ENCODE measurements at places on chromosomes 7 and 10.

DNA sequence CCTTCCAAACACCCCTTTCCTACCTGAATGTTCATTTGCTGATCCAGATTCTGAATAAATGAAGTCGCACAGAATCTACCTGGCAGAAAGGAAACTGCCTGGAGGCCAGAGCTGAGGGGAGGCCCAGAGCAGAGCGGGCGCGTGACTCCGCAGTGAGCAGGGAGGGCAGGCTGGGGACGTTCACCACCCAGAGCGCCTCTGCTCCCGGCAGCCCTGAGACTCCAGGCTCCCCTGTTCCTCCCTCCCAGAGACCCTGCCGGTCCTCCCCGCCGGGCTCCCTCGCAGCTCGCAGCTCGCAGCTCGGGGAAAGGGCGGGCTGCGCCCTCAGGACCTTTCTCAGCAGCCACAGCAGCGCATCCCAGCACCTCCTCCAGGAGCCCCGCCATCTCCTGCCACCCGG lies 176.7 kb upstream of the ZNF32 start:
- no peak for DNase-seq

GRCh38 chr7:80463272-80463920 lies 48.5 kb downstream of the GNAT3 start:
- no peak for DNase-seq

GRCh38 chr7:32266932-32267475 lies 196.8 kb upstream of the PDE1C start:
- no peak for DNase-seq

DNA sequence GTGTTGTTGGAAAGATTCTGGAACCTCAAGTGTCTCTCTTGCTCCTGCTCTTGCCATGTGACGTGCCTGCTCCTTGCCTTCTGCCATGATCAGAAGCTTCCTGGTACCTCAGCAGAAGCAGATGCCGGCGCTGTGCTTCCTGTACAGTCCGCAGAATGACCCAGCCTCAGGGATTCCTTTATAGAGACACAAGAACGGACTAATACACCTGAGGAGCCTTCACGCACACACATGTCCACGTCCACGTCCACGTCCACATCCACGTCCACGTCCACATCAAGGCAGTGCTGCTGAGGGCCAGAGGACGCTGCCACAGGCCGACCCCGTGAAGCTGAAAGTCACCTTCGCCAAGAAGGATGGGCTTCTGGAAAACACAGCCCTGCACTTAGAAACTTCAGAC lies 190.1 kb downstream of the MAD1L1 start:
- DNase-seq = no peak

DNA sequence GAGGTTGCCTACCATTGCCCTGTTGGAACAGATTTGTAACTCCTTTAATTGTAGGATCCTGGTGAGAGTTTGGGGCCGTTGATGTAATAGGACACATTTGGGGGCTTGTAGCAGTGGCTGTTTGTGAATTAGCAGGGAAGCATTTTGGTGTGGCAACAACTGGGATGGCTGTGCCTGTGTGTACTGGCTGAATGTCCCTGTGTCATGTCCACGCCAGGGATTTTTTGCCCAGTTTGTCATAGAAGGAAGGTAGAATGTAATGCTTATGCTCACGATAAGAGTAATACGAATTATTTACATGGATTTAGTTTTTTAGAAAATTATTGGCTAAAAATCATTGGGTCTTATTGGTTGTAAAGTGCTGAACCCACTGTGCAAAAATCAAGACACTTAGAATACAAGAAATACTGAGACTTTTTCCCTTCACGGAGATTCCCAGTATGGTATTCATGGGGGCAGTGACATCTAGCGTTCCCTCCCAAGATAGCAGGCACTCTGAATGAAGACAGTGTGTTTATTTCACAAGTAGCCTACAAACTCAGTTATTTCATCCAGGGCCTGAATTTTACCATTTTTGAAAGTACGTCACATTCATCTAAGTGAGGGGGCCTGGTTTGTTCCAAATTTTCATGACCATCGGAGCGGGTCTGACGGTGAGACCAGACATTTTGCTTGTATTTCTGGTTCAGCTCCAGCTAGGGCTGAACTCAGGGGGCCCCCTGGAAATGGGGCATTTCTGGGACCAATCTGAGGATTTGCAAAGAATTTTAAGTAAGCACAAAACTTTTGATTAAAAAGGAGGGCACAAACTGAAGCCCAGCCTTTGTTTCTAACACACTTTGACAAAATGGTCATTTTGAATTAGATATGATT lies 74.7 kb downstream of the CACNB2 start:
- DNase-seq = no peak

- DNase-seq = no peak
These were observed 33.2 kb upstream of the CALU start for GRCh38 chr7:128705891-128706333.

- no peak for DNase-seq
These were observed 12.4 kb downstream of the PAPOLB start for GRCh38 chr7:4849390-4849789.

- DNase-seq = no peak
These were observed 2.5 kb downstream of the SCIN start for GRCh38 chr7:12572941-12573575.

- no peak for DNase-seq
These were observed 478.6 kb downstream of the LRMDA start for GRCh38 chr10:75910032-75910431.

GRCh38 chr10:113666682-113667252 lies 2.9 kb upstream of the NRAP start:
- DNase-seq = no peak

- DNase-seq = no peak
These were observed 83.8 kb downstream of the COL13A1 start for GRCh38 chr10:69885379-69886013.

DNA sequence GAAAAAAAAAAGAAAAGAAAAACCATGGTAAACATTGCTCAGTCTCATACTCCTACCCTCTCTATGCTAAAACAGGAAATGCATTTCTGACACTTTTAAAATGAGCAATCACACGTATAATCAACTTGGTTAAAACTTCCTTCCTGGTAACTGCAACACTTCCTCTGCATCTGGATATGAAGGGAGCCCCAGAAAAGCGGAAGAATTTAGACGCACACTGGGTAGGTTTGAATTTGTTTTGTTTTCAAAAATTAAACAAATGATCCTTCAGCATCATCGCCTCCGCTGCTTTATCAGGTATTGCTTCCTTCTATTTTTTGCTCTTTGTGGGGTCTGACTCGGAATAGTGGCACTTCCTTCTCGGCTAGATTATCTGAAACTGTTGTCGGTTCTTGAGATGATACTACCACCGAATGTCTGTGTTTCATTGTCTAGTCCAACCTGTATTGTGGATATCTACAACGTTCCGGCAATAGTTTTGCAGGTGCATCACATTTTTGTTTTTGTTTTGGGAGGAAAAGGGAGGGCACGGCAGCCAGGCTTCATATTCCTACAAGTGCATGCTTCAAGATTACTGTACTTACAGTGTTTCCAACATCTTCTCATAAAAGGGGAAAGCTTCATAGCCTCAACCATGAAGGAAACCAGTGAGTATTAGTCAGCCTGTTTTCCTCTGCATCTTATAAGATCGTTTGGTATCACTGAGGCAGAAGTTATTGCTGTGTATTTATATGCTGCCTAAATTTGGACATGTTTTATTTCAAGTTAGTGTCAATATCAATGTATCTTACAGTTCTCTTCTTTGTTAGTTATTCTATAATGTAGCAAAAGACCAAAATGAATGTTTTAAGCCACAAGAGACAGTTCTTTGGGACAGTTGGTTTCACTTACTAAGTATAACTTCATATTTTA lies at the start of gene PIK3CG:
Gene PIK3CG, plus strand, starts transcription at position 153 of the 912 bp plus-strand sequence. CDS start 2,280 bp downstream, outside the sequence.
- DNase-seq = no peak

DNA sequence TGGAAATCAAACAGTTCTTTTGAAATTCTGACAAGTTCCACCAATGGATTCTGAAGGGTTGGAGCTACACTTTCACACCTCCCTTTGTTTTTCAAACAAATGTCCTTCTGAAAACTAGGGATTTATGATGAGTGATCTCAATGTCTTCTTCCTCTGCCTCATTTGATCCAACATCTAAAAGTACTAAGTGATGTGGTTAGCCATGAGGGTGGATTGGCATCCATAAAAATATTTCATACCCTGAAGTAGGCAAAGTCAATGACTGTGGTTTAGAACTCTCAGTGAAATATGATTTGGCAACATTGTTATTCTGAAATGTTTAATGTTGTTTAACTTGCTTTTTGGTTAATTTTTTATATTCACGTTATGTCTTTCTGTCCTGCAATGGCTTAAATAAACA lies 136.9 kb downstream of the MBL2 start:
- DNase-seq = no peak

DNA sequence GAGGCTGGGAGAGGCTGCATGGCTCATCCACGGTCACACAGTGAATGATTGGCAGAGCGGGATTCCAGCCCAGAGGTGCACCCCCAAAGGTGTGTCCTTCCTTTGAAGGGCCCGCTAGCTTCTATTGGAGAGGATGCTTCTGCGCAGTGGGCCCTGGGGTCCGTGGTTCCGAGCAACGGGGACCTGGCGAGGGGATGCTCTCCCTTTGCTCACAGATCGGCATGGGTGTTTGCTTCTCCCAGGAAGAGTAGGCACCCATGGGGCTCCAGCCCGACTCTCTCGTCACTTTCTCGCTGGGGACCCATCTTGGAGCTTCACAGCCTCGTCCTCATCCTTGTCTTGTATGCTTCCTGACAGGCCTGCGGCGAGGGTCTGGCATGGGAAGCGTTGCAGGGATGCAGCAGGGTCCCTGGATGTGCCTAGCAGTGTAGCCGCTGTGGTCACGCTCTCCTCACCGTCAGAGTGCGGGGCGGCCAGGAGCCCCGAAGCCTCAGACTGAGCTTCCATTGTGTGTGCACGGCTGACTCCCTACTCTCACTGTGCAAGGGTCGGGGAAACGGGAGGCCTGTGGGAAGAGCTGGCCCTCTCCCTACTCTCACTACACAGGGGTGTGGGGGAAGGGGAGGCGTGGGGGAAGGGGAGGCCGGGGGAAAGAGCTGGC lies 538.5 kb upstream of the FOXK1 start:
- no peak for DNase-seq

DNA sequence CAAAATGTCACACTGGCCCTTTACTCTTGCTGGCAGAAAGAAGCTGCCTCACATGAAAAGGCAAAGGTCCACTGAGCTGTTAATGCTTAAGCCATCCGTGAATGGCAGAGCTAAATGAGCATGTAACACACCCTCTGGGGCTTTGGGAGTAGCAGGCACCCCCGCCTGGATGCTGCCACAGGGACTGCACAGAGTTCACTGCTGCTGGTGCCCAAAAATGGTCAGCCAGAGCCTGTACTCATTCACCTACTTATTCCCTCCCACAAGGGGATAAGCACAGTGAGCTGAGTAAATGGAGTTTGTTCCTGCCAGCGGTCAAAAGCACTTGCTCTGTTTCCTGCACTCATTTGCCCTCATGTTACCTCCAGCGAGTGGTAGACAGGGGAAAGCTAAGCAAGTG lies 374.0 kb upstream of the STEAP1 start:
- peak; percentile 8 for DNase-seq

DNA sequence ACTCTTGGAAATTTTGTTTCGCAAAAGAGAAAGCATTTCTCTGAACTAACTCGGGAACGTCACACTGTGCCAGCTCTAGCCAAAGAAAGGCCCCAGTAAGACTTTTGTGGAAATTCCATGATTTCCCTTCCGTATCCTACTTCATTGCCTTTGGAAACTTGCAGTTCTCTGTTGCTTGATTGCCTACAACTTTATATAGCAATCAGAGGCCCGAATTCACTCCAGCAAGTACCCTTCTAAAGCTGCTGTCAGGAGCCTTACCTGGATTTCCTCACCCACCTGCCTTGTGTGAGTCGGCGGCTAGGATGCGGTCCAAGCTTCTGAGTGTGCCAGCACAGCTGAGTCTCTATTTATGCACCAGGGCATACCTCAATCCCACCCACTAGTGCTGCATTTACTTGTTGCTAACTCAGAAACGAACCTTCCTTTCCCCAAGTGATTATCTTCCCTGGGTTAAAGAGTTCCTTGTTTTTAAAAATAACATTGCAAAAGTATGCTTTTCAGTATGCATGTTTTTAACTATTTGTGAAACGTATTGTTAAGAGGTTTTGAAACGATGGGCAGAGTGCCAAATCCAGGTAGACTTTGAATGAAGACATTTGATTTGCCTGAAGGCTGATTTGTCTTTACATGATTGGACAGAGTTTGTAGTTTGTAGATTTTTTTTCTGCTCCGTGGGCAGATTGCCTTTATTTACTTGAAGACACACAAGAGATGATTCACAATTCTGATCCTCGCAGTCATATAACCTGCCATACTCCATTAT lies at the start of gene AGR2:
Gene AGR2, minus strand, starts transcription at position 326 of the 766 bp plus-strand sequence. CDS start 3,203 bp downstream, outside the sequence.
- DNase-seq = no peak
